ENCODE measurements at places on chromosomes 2 and 18.

DNA sequence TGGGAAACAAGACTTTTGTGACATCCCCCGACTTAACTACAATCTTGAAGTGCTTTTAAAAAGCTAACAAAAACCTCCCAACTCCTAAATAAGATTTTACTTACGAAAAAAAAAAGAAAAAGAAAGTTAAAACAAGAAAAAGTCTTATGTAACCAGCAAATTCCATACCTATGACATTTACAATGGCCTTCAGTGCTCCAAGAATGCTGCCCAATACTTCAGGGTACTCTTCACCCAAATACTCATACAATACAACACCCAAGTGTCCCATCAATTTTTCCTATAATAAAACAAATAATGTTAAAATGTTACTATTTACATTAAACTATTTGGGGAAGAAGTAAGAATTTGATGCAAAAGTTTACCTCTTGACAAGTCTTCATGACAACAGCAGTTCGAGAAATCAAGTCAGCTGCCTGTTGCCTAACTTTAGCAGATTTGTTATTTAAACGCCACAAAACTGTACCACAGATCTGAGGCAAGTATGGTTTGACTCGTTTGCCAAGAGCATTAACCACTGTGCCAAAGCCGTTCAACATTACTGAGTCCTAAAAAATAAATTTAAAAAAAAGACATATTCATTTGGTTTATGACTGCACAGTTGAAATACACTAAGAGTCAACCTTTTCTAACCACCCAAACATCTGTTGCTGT is 34.8 kb downstream of the SF3B1 start:
- DNase-seq, result peak; percentile 43

- DNase-seq, result no peak
These were observed 8.7 kb downstream of the INPP5D start for GRCh38 chr2:233068762-233069418.

- DNase-seq, result no peak
These were observed 8.6 kb upstream of the SELENOI start for GRCh38 chr2:26337298-26337697.

- DNase-seq, result no peak
These were observed 71.3 kb downstream of the SLC25A12 start for GRCh38 chr2:171822525-171823322.

GRCh38 chr18:62556397-62556796 is 33.6 kb downstream of the ZCCHC2 start:
- DNase-seq, result no peak

DNA sequence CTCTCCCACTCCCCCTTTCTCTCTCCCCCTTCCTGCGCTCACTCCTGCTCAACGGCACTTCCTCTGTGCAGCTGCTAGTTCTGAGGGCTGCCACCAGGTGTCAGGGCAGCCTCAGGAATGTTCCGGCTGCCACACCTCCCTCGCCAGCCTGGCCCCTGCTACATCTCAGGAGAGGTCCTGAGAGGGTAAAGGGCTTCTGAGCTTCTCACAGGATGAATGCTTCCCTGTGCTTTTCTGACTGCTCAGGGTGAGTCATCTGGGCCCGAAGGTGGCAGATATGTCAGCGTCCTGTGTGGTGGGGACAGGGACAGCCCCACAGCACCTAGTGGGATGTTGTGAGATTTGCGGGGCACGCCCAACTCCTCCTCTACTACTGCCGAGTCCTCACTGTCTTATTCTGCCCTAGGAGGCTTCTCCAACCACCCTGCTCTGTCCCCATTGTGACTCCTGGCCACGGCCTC is 49.0 kb downstream of the PLEKHB2 start:
- peak; percentile 71 for DNase-seq

DNA sequence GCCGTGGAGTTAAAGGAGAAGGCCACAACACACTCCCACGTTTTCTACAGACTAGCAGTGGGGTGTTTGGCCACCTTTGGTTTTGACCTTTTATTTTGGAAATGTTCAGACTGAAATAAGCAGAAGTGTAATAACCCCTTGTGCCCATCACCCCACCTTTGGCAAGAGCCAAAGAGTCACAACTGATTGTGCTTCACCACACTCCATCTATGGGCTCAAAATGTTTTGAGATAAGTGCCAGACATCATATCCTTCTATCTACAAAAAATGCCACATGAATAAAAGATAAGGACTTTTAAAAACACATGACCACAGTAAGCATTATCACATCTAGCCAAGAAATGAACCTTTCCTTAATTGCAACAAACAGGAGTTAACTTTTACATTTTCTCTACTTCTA is 9.9 kb upstream of the GPR35 start:
- DNase-seq, result no peak

- no peak for DNase-seq
These were observed 194.7 kb downstream of the RAB3GAP1 start for GRCh38 chr2:135246711-135247270.

- peak; percentile 95 for DNase-seq
These were observed 4.1 kb upstream of the VRK2 start for GRCh38 chr2:58042486-58042970.

DNA sequence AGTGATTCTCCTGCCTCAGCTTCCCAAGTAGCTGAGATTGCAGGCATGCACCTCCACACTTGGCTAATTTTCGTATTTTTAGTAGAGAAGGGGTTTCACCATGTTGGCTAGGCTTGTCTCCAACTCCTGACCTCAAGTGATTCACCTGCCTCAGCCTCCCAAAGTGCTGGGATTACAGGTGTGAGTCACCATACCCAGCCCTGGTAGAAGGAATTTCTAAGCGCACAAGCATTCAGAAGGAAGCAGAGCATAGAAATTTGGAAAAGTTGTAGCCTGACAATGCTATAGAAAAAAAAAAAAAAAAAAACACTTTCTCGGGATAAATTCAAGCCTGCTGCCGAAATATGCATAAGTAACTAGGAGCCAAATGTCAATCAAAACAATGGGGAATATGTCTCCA is 249.4 kb downstream of the GRB14 start:
- no peak for DNase-seq

DNA sequence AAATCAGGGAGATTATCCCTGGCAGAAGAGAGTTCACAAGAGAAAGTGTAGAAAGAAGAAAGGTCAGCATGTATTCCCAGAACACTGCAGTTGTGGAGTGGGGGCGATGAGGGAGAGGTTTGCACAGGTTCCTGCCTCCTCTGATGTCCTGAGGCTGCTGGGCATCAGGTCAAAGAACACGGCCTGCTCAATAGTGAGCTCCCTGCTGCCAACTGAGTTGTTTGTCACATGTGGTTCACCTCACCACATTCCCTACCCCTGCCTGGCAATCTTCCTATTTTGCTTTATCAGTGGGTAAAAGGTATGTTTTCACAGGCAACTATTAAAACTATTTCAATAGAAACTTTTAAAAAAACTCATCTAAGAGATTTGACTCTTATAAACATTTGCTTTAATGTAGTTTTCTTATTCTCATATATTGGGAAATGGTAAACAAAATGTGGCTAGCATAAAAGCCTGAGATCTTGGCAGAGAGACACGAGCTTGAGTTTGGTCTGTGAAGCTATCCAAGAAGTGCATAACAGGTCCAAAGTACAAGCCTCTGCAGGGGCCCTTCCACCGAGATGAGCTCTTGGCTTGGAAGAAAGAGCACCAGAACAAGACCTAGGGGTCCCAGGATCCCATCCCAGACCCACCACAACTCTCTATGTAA is 123.9 kb upstream of the SRD5A2 start:
- DNase-seq, result no peak

GRCh38 chr2:46378616-46379015 is 81.4 kb downstream of the EPAS1 start:
- no peak for DNase-seq

DNA sequence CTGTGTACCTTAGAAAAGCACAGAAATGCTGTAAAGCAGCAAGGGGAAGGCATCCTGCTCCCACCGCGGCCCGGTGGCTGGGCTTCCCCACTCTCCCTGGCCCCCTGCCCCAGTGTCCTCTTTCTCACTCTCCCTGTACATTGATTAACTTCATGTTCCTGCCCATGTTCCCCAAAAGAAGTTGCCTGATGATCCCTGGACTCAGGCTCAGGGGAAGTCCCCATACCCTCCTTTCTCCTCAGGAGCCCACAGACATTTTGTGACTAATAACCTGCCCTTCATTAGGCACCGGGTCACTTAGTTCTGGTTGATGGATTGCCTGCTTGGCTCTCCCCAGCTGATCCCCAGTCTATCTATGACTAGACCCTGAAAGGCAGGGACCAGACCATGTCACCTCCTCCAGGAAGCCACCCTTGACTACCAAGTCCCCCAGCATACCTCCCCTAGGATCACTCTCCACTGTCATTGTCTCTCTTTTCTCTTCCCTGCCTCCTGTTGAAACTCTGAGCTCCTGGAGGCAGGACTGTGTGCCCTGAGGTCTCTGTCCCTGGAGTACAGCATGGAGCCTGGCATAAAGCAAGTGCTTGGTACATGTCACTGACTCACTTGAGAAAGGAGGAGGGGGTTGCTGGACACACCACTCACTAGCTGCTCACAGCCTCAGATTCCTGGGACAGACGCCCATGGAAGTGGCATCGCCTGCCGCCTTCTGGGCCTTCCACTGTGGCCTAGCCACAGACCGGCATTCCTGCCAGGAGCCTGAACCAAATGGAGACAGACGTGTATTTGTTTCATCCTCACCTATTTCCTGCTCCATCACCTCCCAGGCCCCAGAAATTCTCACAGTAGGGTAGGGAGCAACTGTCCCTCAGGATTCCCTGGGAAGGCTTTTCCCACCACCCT is 13.5 kb downstream of the MALL start:
- DNase-seq, result peak; percentile 61

- DNase-seq, result no peak
These were observed 1.3 kb upstream of the PDK1 start for GRCh38 chr2:172554352-172555271.

- DNase-seq, result peak; percentile 53
These were observed 245.8 kb downstream of the ZEB2 start for GRCh38 chr2:144274131-144274530.

DNA sequence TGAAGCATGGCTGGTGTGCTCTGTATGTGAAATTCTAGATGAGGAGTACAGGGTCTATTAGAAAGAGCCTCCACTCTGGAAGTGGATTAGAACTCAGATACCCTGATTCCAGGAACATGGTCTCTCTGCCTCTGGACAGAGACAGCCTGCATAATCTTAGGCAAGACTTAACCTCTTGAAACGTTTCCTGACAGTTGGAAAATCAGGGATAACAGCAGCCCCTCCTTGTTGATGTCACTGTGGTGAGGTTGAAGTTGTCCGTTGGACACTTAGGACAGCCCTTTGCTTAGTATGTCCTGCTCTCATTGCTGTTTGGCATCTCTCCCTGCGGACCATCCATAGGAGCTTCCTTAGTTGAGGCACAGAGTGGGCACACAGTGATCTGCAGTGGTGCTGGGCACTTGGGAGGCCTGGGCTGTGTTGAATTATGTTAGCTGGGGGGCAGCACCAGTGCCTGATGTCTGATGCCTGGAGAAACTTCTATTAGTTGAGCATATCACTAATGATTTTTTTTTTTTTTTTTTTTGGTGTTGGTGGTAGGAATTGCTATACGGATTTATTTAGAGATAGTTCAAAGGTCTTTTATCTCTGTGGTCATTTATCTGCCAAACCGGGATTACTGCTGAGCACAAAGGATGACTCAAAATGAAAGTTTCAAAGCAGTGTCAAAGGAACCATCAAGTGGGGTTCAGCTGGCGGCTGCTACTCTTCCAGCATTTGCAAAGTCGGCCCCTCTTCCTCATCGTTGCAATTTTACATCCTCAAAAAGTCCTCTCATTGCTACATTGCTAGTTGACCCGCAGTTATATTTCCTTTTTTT is 28.8 kb downstream of the SETBP1 start:
- DNase-seq, result no peak

GRCh38 chr2:128373451-128374000 is 54.9 kb upstream of the HS6ST1 start:
- DNase-seq, result no peak

DNA sequence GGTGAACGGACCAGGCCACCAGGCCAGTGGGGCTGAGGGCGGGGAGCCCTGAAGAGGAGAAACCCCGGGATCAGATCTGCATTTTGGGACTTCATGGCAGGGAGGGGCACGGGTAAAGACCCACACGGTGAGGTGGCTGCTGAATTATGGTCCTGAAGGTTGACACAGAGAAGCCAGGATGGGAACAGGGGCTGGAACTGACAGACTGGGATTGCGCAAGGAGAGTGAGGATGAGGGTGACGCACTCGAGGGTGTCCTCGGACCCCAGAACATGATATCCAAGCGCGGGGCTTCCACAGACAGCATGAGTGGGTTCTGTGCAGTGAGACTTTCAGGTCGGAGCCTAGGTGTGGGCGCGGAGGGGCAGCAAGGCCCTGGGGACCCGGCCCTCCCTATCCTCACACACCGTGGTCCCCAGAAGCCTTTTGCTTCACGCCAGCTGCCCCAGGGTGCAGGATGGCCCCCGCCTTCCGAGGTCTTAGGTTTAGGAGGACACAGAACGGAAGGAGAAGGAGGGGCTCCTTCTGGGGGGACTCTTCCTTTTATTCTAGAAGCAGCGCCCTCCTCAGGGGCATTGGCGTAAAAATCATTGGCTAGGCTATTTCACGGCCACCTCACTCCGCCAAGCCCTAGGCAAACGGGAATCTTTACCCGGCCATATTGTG is 416.8 kb upstream of the HS6ST1 start:
- no peak for DNase-seq

GRCh38 chr2:12287220-12287751 is 429.4 kb upstream of the TRIB2 start:
- DNase-seq, result peak; percentile 42

Data from cardiac fibroblast (primary cell).